Right lung (tissue), 10 donors: ENCODE measurements at places on chromosomes 4 and X. TPM values are rescaled to one million over a fixed set of nuclear protein-coding genes. Genes with fewer than 3 reads are reported as not detected.

XPNPEP2 gene
- polyA plus RNA-seq: 8.2 TPM

ODAPH gene
- 0.64 TPM for polyA plus RNA-seq

C4orf50 gene
- polyA plus RNA-seq: not detected

GYG2 gene
- polyA plus RNA-seq: 11.8 TPM

EFHC2 gene
- polyA plus RNA-seq: 4.6 TPM

SMARCA5 gene
- polyA plus RNA-seq: 322 TPM

TSPAN6 gene
- polyA plus RNA-seq: 120 TPM

AFF2 gene
- 5.9 TPM for polyA plus RNA-seq

PLS3 gene
- 291 TPM for polyA plus RNA-seq

STIM2 gene
- polyA plus RNA-seq: 58.7 TPM

REELD1 gene
- polyA plus RNA-seq: 0.34 TPM

CSAG3 gene
- polyA plus RNA-seq: not detected
